ENCODE measurements at places on chromosomes 7 and 10.

GRCh38 chr10:33235251-33235884 is 99.1 kb downstream of the NRP1 start:
- no peak for DNase-seq

- DNase-seq, result no peak
These were observed 3.2 kb downstream of the NYAP1 start for GRCh38 chr7:100486753-100487446.

DNA sequence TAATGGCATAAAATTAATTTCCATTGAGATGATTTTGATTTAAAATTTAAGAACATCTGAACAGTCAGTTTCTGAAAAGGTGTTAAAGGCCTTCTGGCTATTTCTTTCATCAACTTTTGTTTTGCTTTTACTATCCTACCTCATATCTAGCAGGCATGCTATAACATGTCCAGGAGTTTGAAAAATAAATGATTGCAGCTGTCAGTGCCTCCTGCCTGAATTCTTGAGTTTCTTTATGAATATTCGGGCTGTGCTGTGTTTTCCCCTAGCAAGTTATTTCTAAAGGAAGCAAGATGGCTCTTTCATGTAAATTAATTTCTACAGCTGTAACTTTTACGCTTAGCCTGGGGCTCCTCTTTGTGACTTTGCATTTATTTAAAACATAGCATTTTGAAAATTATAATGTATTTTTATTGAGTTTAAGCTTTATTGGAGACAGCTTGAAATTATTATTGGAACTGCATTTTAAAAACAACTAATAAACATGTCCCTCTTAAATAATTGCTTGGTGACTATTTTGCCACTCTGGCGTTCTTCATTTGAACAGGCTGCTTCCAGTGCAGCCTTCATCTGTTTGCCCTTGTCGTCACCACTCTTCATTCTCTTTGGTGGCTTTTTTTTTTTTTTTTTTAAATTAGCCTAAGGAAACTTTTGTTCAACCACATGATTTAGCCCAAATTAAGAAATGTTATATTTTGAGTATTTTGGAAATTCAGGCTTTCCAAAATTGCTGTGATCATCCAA is 1083.4 kb upstream of the LRRN3 start:
- DNase-seq, result no peak

GRCh38 chr10:122504610-122504950 is 43.2 kb downstream of the HTRA1 start:
- DNase-seq, result no peak

Data from esophagus squamous epithelium (tissue), 5 donors.